ENCODE measurements at places on chromosomes 1 and 21.

GRCh38 chr1:175174309-175175102 is 18.1 kb downstream of the KIAA0040 start:
- H3K27ac ChIP-seq: no peak overlapping the region
- no peak overlapping the region for H3K4me3 ChIP-seq
- no peak for DNase-seq
- no peaks in the 10 kb centered on the region for H3K27me3 ChIP-seq

DNA sequence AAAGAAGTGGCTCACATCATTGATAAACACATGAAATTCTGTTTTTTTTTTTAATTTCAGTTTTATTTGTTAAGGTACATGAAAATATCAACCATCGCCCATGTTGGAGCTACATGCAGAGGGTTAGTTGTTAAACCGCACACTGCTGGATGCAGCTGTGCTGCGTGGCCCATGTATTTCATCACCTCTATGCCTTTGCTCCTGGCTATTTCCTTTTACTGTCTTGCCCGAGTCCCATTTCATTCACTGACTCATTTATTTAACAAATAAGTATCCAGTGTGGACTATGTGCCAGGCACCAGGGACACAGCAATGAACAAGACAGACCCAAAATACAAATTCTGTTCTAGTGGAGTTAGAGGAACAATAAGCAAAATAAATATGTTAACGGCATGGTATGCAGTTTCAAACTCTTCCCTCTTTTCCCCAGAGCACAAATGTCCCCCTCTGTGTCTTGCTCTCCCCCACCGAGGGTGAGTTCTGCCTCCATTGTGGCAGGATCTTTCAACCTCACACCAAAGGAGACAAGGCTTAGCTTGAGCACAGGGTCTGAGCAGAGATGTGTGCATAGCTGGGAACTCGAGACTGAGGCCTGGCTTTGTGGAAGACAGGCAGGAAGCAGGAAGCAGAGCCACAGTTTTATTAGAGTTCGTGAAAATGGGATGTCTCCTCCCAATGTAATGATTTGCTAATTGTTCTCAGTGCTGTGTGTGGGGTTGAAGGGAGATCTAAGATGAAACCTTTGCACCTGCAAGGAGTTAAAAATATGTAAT is 44.6 kb downstream of the MAN1C1 start:
- H3K36me3 ChIP-seq: no peaks in the 10 kb centered on the region
- H3K27ac ChIP-seq: peak overlapping the region; percentile 42
- no peak overlapping the region for H3K4me3 ChIP-seq
- peaks cover 9% of the 10 kb centered on the region for H3K4me1 ChIP-seq

- H3K27me3 ChIP-seq: no peaks in the 10 kb centered on the region
- H3K27ac ChIP-seq: no peak overlapping the region
- no peaks in the 10 kb centered on the region for H3K36me3 ChIP-seq
- no peak for DNase-seq
- no peaks in the 10 kb centered on the region for H3K4me1 ChIP-seq
These were observed 28.1 kb downstream of the DNASE2B start for GRCh38 chr1:84426376-84426775.

DNA sequence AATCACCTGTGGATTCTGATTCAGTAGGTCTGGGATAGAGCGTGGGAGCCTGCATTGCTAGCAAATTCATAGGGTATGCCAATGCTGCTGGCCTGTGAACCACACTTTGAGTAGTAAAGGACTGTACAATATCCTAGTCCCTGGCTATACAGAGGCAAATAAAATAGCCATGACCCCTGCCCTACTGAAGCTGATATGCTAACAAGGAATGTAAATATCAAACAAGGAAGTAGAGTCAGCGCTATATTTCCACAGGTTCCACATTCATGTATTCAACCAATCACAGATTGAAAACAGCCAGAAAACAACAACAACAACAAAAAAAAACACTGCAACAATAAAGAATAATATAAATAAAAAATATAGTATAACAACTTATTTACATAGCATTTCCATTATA is 77.8 kb downstream of the TM2D1 start:
- H3K4me3 ChIP-seq: no peak overlapping the region
- H3K4me1 ChIP-seq: no peaks in the 10 kb centered on the region
- no peak overlapping the region for H3K27ac ChIP-seq
- H3K36me3 ChIP-seq: no peaks in the 10 kb centered on the region
- H3K27me3 ChIP-seq: no peaks in the 10 kb centered on the region

- H3K4me3 ChIP-seq: peak within 1 kb of the TSS; percentile 79
- peaks cover 54% of the 10 kb centered on the region for H3K4me1 ChIP-seq
- H3K27ac ChIP-seq: peak within 1 kb of the TSS; percentile 100
- no peak for DNase-seq
- no peaks in the 10 kb centered on the region for H3K27me3 ChIP-seq
- no peaks in the 10 kb centered on the region for H3K36me3 ChIP-seq
These were observed at the start of gene MEF2D for GRCh38 chr1:156500543-156500792. Gene MEF2D (minus strand): TSS chr1:156500775. CDS start chr1:156483292, 17,483 bp downstream.

GRCh38 chr21:42234464-42235241 is 15.7 kb downstream of the ABCG1 start:
- no peaks in the 10 kb centered on the region for H3K27me3 ChIP-seq
- H3K4me1 ChIP-seq: peaks cover 13% of the 10 kb centered on the region
- no peaks in the 10 kb centered on the region for H3K36me3 ChIP-seq
- peak overlapping the region; percentile 65 for H3K27ac ChIP-seq
- peak; percentile 90 for DNase-seq

GRCh38 chr1:193438771-193439170 is 252.4 kb upstream of the B3GALT2 start:
- H3K4me3 ChIP-seq: no peak overlapping the region
- no peak for DNase-seq
- no peak overlapping the region for H3K27ac ChIP-seq
- no peaks in the 10 kb centered on the region for H3K36me3 ChIP-seq
- no peaks in the 10 kb centered on the region for H3K4me1 ChIP-seq

All from kidney (tissue), 22 donors.